Neural crest cell (in vitro differentiated cells): ENCODE measurements at places on chromosomes 12 and 14. TPM values are rescaled to one million over a fixed set of nuclear protein-coding genes. Genes with fewer than 3 reads are reported as not detected.

DNA sequence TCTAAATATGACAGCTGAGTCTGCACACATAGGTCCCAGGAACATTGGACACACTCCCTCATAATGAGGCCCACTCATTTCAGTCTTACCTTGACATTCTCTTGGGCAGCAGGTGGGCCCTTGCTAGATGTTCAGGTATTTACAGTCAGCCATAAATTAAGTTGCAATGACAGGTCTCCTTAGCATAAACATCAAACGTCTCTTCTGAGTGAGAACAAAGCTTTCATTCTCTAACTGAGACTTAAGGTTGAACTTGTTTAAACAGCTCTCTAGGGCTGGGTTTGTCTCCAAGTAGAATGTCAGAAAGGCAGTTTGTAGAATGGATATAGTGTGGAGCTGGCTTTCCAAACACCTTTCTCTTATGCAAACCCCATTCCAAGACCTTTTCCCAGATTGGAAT is 10.3 kb downstream of the ACVR1B start:
- no peak for DNase-seq

DNA sequence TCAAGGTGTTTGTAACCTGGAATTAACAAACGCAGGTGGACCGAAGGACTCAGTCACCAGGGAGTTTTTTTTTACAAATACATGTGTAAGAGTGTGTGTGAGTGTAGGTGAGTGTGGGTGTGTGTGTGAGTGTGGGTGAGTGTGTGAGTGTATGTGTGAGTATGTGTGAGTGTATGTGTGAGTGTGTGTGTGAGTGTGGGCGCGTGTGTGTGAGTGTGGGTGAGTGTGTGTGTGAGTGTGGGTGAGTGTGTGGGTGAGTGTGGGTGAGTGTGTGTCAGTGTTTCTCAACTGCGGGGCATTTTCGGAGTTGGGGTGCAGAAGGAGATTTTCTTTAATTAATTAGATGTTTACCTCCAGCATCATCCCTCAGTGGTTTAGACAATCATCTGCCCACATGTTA is 1178.8 kb downstream of the VRK1 start:
- no peak for DNase-seq

DNA sequence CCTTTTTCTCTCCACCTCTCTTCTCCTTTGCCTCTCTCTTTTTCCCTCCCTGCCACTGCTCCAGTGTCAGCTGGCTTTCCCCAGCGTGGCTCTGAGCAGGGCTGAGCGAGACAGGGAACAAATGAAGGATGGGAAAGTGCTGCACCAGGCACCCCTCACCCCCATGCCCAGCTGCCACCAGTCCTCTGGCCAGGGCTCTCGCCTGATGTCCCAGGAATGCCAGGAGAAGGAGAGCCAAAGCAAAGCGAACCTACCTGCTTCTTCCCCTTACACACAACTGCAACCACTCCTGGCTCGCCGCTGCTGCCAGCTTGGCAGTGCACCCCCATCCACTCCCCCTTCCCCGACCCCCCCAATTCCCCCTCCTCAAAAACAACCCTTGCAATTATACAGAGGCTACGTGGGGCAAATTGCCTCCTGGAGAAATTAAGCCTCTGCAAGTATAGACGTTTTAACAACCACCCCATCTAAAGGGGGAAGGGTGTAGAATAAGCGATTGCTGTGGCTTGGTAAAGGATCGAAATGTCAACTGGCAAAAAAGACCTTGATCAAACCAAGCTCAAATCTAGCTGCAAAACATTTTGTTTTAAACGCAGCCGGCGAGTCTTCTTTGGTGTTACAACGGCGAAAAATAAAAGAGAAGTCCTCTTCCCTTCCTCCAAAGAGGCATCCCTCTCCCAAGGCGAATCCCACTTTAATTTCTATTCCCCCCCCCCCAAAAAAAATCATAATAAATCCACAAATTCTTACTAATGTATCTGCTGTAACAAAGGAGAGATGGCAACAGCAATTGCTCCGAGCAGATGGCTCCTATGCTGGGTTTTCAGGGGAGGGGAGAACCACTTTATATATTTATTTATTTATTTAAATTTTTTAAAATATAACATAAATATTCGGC is 2.9 kb downstream of the BCL11B start:
- DNase-seq, result no peak

DNA sequence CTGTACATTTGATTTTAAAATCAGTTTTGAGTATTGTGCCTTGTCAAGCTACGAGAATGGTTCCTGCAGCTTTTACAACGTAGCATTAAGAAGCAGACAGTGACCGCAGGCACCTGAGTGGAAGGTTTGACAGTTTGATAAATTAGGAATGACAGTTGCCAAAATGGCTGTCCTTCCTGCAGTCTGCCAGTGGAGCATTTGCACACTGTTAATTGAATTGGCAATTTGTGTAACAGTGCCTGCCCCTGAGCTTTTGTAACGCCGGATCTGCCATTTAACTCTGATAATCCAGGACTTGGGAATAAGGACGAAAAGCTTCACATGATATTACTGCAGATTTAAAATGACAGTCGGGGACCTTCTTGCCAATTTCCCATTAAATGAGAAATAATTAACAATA is 385.3 kb downstream of the NPAS3 start:
- DNase-seq, result no peak

GRCh38 chr12:29528161-29528560 is 30.7 kb upstream of the OVCH1 start:
- no peak for DNase-seq

GRCh38 chr14:70013271-70013873 is 134.2 kb downstream of the SMOC1 start:
- peak; percentile 63 for DNase-seq

DNA sequence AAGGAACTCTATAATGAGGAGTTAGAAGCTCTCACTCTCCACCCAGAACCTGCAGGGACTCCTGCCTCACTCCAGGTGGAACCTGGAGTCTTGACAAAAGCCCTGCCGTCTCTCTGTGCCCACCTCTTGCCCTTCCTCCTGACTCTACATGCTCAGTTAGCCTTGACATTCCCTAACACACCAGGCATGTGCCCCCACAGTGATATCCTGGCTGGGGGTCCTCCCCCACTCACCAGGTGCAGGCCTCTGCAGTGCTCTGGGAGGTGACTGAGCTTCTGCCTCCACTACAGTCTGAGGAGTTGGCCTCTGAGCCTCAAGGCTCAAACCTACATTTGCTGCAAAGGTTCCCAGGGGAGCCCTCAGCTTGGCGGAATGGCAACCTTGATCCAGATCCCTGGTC is 300.7 kb downstream of the ADGRD1 start:
- DNase-seq, result no peak

- no peak for DNase-seq
These were observed 203.7 kb downstream of the LRFN5 start for GRCh38 chr14:41810362-41810761.

DNA sequence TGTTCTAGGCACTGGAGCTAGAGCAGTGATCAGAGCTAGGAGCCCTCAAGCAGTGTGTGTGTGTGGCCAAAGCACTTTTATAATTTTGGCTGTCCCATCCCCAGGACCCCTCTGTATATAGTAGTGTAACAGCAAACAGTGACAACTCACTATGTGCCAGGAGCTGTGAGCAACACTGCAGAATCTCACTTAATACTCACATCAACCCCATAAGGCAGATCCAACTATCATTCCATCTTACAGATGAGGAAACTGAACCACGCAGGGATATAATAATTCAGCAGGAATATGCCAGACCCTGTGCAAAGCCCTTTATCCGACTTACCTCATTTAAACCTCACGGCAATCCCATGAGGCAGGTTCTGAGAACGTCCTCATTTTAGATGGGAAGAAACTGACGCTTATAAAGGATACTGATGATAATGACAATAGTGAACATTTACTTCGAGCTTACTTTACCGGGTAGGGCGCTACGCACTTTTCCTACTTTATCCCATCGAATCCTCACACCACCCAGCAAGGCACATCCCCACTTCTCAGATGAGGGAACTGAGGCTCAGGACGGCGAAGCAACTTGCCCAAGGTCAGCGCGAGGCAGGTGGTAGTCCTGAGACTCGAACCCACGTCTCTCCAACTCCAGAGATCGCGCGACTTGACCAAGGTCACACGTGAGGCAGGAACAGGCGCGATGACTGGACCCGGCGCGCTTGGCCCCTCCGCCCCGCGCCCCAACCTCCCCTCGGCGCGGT is 687 bp downstream of the RAB35 start:
- DNase-seq, result peak; percentile 10

DNA sequence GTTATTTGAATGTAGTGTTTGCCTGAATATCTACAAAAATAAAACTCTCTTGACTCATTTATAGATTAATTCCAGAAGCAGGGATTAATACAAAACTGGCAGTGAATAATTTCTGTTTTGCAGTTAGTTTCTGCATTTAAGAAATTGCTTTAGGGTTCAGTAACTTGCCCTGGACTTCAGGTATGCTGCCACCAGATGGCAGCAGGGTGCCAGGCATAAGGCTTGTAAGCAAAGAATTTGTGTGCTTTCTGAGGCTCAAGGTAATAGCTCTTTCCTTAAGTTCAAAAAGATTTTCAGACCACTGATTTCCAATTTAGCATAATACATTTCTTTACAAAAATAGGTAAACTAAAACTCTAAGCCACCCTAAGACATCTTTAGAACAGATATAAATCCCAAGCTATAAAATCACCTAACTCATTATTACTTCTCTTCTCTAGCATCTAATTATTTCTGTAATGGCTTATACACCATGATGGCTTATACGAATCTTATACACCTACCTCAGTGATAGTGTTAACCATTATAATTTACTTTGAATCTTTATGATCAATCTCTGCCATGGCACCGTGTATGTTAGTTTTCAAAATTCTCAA is 398.3 kb downstream of the APAF1 start:
- DNase-seq, result peak; percentile 69

DNA sequence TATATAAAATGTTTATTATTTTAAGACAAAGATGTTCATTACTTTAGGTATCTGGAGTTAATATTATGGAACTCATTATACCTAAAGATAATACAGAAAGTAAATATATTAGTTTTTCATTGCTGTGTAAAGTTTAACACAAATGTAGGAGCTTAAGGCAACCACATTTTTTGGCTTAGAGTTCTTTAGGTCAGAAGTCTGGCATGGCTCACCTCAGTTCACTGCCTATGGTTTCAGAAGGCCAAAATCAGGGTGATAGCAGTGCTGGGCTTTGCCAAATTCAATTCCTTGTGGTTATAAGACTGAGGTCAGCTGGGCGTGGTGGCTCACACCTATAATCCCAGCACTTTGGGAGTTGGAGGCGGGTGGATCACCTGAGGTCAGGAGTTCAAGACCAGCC is 35.5 kb upstream of the PRPF39 start:
- DNase-seq, result no peak

- DNase-seq, result no peak
These were observed 287.0 kb downstream of the PCNX1 start for GRCh38 chr14:71194251-71194650.

DNA sequence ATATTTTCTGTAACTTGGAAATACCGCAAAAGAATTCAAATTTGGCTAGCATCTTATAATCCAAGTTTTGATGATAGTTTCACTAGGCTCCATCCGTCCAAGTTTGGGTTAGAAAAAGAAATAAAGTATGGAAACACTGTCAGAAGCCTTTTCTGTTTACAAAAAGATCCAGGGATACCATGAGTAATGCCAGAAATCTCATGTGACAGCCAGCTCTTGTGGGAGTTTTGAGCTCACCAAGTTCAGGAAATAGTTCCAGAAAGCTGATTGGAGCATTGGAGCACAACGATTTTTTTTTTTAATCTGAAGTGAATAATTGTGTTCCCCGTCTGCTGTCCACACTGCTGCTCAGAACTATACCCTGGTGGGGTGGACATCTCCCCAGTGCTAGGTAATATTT is 229.7 kb upstream of the NPAS3 start:
- DNase-seq, result no peak

- no peak for DNase-seq
These were observed 196.4 kb downstream of the RASSF9 start for GRCh38 chr12:85639834-85640233.

DNA sequence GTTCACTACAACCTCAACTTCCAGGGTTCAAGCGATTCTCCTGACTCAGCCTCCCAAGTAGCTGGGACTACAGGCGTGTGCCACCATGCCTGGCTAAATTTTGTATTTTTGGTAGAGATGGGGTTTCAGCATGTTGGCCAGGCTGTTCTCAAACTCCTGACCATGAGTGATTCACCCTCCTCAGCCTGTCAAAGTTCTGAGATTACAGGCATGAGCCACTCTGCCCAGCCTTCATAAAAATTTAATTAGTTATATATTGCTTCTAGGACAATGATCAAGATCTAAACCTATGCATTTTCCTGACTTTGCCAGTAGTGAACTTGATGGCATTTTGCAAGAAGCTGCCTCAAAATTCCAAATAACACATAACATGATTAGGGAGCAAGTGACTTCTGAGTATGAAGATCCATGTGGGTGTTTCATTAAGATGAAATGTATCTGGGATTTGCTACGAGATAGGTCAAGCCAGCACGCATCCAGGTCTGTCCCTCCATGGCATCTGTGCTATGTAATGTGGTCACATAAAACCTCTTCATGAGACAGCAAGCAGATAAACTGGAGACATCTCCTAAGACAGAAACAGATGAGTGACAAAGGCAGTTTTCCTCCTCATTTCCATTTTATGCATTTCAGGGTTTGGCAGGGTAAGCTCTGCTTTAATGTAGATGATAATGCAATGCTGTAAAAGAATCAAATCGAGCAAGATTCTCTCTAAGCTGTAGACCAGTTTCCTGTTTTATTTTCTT is 319.4 kb upstream of the ATP2B1 start:
- DNase-seq, result no peak

DNA sequence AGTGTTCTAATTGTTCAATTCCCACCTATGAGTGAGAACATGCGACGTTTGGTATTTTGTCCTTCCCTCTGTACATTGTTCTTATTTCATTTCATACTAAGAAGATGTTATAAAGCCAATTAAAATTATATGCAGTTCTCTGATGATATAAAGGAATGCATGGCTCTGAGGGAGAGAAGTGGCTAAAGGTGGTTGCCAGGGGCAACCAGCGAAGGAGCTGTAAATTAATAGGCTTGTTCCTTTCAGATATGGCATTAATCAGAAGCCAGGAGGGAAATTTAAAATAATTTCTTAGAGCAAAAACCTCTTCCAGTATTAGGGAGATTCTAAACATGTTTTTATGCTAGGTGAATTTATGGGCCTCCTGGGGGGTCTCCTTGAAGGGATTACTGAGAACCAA is 227.8 kb downstream of the TMEM117 start:
- DNase-seq, result no peak

DNA sequence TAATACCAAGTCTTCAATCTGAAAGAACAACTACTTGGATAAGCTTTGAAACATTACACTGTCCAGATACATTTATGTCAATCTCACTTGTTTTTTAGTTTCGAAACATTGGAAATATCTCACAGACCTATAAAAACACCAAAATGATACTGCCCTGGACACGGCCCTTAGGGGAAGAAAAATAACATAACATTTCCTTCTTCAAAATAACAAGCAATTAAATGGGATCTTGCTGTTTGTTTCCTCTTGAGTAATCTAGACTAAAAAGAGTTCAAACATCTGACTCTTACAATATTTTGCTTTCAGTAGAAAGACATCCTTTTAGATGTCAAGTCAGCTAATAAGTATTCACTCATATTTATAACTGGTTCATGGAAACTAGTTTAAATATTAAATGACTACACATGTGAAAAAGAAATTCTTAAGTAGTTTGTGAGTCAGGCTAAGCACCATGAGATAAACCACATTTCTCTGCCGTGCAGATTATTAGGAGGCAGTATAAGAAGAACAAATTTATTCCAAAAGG is 87.5 kb downstream of the EPS8 start:
- DNase-seq, result no peak

The NUAK1 gene
- total RNA-seq, result 35.3 and 35.6 TPM in 2 replicates

The OR4Q3 gene
- total RNA-seq, result not detected in 2 replicates

The HVCN1 gene
- total RNA-seq, result 3.8 and 4.9 TPM in 2 replicates

The NR4A1 gene
- 51.0 and 52.8 TPM in 2 replicates for total RNA-seq

The DPY19L2 gene
- total RNA-seq, result 23.2 and 25.2 TPM in 2 replicates

The KLHDC1 gene
- total RNA-seq, result 2.0 and 2.1 TPM in 2 replicates

The MUCL1 gene
- not detected in 2 replicates for total RNA-seq

The MLH3 gene
- total RNA-seq, result 27.7 and 34.2 TPM in 2 replicates
